Mucosa of gallbladder (tissue), 1 donor: ENCODE measurements at places on chromosomes 16 and 17. TPM values are rescaled to one million over a fixed set of nuclear protein-coding genes. Genes with fewer than 3 reads are reported as not detected.

- DNase-seq = no peak
Observed at GRCh38 chr16:4002121-4002520, 114.1 kb downstream of the ADCY9 start.

- no peak for DNase-seq
Observed at GRCh38 chr16:65788434-65789140, 577.9 kb upstream of the CDH5 start.

The EPOP gene
- 2.8 TPM for total RNA-seq

- DNase-seq = peak; percentile 90
Observed at GRCh38 chr17:82494236-82495055, 25.1 kb upstream of the FOXK2 start.

DNA sequence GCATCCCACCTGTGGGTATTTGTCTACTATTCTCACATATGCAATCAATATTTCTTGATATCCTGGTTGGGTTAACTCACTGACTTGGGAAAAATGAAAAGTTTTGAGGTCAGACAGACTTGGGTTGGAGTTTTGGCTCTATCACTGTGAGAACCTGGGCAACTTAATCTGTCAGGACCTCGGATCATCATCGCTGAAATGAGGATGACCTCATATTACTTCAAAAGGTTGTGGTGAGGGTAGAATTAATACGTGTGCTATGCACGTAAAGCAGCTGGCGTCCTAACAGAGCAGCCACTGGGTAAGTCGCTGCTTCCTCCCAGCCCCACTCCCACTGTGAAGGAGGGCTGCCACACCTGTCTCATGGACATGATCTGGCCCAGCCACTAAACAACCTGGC lies 57.3 kb downstream of the COG7 start:
- DNase-seq = no peak

The CDH3 gene
- 0.81 TPM for total RNA-seq

The GUCY2D gene
- total RNA-seq = 0.63 TPM

The PGAP3 gene
- 54.2 TPM for total RNA-seq

DNA sequence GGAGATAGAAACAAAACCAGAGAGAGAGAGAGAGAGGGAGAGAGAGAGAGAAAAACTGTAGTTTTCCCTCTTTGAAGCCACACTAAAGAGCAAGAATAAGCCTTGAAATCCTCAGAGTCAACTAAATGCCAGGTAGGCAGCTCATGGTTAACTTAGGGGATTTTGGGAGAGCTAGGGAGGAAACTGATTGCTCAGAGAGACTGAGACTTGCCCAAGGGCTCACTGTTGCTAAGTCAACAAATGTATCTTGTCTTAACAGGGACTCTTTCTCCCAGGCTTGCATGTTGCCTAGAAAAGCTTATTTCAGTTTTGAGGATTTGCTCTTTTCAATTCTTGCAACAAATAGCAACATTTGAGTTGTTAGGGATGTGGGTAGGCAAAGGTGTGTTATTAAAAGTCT lies 4.5 kb upstream of the SLC5A11 start:
- DNase-seq = no peak

The TP53TG3F gene
- not detected for total RNA-seq

The TMEM106A gene
- total RNA-seq = 10.8 TPM

The CCL1 gene
- total RNA-seq = not detected

The SHISA6 gene
- 0.75 TPM for total RNA-seq

The TAT gene
- 2.5 TPM for total RNA-seq
